ENCODE measurements at places on chromosomes 4 and X.

DNA sequence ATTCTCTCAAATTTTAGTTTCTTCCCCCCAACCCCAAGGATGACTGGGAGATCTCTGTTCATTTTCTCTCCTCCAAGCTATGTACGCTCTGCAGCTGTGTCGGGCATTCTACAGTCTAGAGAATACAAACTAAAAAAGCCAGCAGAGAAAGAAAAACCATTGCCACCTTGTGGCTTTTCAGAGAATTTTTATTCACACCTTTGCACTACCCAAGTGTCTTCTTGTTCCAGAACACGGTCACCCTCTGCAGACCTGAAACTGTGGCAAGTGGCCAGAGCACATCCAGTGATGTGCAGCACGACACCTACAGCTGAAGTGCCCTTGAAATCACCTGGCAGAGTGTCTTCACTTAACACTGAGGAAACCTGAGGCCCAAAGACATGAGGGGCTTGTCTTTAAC, 68.6 kb downstream of the CHST7 start:
- no peak for DNase-seq

DNA sequence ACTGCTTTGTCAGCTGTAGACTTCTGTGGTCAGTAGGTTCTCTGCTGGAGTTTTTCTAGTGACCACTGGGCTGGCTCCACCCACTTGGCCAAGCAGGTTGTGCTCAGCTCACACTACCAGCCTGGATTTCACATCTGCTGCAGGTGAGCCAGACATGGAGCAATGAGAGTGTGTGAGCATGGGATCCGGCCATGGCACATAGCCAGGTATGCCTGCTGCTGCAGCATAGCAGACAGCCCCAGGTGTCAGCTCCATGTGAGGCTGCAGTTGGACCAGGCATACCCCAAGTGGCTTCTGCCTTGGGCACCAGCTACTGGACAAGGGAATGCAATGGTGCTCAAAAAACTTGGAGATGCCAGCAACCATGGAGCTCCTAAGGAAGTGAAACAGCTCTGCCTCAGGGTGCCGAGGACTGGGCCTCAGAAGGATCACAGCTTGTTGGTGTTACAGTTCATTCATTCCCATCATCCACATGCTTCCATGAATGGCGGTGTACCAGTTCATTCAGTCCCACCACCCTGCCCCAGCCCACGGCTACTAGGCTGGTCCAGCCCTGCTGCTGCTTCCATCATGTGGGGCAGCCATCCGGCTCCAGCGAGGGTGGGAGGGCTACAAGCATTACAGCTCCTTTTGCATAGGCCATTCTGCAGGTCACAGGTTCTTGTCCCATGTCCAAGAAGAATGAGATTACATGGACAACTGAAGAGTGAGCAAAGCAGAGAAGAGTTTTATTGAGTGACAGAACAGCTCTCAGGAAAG, 389.1 kb upstream of the PCDH7 start:
- no peak for DNase-seq

DNA sequence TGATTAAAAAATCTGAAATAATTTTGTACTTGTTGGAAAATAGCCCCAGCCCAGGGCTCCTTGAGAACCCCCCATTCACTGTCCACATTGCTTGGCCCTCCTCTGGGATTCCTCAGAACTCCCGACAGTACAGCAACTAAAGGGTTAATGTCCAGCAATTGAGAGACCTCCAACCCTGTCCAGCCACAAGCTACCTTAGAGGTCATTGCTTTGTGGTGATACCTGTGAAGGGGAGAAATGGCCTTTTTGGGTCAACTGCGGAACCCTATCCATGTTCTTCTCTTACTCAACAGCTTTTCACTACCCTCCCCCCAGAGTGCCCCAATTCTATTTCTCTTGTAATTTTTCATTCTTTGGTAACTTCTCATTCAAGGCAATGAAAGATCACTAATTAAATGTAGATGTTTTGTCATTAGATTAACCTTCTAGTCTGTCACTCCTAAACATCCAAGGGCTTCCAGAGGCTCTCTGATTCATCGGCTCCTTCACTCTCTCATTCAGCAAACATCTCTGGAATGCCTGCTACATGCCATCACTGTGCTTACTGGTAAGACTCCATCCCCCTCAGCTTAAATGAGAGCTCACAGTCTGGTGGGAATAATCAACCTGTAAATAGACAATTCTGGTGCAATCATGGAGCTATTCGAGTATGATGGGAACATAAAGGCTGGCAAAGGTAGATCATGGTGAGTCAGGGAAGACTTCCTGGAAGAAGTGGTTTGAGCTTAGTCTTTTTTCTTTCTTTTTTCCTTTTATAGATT, 241.4 kb upstream of the PGRMC2 start:
- no peak for DNase-seq

DNA sequence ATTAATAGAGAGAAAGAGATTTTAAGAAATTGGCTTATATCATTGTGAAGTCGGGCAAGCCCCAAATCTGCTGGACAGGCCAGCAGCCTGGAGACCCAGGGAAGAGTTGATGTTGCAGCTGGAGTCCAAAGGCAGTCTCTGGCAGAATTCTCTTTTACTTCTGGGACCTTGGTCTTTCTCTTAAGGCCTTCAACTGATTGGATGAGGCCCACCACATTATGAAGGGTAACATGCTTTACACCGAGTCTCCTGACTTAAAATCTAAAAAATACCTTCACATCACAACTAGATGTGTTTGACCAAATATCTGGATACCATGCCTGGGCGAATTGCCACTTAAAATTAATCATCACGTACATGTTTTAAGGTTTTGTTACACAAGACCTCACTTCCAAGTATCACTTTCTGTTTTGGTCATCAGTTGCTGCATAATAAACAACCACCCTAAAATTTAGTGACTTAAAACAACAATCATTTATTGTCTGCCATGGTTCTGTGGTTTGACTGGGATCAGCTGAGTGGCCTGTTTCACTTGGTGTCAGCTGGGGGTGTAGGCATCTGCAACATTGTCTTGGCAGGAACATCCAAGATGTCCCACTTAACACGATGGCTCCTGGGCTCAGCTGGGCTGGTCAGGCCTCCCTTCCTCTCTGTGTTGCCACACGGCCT, 3.4 kb downstream of the CD38 start:
- DNase-seq = no peak

- no peak for DNase-seq
Observed at GRCh38 chr4:145352438-145353145, 129.1 kb upstream of the SMAD1 start.

DNA sequence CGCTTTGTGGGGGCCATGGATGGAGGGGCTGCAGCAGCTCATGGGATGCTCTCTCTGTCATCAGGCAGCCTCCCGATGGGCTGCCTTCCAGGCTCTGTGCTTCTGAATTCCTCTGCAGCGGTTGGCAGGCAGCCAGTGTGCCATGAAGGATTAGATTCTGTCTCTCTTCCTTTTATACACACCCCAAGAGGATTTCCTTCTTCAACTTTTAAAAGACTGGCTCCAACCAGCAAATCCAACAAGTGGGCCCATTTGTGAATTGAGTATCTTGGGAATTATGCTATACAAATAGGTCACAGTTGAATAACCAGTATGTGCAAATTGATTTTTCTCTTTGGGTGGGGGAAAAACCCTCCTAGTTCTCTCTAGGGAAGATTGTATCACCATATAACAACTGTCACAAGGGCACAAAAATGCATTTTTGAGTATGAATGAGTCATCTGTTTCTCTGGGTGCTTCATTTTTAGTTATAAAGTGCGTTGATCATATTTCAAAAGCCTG, 96.8 kb upstream of the FAT1 start:
- no peak for DNase-seq

DNA sequence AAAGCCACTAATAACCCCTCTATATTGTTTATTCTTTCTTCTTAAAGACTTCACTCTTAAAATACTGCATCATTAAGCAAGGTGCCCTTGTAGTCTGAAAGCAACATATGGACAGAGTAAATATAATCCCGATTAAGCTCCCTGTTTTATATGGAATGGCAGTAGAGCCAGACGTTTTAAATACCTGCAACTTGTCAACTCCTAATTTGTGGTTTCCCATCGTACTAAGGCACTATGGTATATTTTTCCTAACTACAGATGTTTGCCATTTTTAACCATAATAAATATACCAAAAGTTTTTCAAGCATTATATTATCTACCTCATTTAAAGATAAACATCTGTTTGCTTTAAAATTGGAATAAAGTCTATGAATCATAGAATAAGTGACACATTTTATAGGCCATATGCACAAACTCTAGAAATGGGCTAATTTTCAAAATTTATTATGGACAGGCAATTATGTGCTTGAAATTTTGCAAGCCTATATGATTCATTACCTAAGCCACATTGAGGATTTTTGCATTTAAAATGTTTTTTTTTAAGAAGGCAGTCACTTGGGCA, 194.6 kb downstream of the FRMPD4 start:
- DNase-seq = no peak

GRCh38 chr4:122129061-122129460, 23.1 kb upstream of the BLTP1 start:
- no peak for DNase-seq

- no peak for DNase-seq
Observed at GRCh38 chr4:169220447-169220846, 50.3 kb downstream of the SH3RF1 start.

DNA sequence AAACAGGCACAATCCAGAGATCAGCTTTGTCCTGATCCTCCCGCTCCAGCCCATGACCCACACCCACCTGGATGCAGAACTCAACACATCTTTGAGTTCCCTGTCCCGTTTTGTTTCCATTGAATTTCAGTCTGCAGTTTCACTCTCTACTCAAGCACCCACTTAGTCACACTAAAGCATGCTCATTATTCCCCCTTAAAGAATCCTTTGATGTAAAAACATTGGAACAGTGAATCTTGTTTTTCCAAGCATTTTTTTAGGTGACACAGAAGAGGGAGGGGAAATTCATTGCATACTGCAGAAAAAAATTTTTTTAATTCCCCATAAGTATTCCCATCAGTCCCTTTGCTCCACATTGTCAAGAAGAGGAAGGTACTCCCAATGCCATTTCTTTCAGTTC, 249.7 kb upstream of the TTC29 start:
- DNase-seq = no peak

DNA sequence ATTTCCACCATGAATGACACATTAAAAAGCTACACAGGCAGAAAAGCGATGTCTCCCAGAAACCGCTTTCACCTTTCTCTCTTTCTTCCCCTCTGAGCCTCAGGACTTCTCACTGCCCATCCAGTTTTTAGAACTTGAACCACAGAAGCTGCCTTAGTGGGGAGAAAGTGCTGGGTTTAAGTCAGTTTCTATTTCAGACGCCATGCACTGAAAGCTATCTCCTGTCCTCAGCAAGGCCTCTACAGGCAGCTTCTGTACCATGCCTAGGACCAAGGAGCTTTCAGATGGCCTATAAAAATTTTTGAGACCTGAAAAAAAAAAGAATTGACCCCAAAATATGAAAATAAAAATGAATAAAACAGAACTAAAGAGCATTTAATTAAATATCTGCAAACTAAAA, 34.5 kb downstream of the RAB33B start:
- no peak for DNase-seq

GRCh38 chr4:2497324-2497723, 28.4 kb downstream of the RNF4 start:
- DNase-seq = no peak

DNA sequence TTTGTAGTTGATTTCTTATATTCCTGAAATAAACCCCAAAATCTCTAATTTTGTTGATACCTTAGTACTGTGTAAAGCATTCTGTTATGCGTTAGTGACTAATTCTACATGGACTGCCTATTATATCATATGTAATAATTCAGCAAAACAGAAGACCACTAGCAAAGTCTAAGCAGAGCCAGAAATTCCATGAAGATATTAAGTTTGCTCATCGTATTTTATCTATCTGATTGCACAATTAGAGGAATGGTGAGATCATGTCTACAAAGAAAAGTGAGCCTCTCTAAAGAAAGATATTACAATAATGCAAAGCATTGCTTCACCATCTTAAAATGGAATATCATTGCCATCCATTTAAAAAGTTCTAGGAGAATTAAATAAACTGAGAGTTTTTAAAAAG, 374.6 kb upstream of the SLC7A11 start:
- DNase-seq = no peak

DNA sequence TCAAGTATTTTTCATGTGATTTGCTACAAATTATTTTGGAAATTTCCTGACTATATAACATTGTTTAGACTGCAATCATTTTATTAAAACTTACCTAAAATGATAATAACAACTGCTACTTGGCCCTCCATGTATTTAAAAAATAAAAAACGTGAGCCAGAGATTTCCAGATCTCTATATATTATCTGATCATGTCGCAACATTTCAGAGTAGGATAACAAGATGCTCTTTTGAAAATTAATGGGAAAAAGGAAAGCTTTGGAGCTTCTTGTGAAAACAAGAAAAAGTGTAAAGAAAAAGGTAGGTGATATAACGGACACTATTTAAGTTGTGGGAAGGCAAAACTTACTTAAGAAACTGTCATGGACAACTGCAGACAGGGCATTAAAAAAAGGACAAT, 14.9 kb upstream of the MAB21L2 start:
- DNase-seq = no peak

- no peak for DNase-seq
Observed at GRCh38 chr4:143241892-143242291, 57.2 kb downstream of the USP38 start.

GRCh38 chrX:54482839-54483593, 13.0 kb downstream of the FGD1 start:
- no peak for DNase-seq

DNA sequence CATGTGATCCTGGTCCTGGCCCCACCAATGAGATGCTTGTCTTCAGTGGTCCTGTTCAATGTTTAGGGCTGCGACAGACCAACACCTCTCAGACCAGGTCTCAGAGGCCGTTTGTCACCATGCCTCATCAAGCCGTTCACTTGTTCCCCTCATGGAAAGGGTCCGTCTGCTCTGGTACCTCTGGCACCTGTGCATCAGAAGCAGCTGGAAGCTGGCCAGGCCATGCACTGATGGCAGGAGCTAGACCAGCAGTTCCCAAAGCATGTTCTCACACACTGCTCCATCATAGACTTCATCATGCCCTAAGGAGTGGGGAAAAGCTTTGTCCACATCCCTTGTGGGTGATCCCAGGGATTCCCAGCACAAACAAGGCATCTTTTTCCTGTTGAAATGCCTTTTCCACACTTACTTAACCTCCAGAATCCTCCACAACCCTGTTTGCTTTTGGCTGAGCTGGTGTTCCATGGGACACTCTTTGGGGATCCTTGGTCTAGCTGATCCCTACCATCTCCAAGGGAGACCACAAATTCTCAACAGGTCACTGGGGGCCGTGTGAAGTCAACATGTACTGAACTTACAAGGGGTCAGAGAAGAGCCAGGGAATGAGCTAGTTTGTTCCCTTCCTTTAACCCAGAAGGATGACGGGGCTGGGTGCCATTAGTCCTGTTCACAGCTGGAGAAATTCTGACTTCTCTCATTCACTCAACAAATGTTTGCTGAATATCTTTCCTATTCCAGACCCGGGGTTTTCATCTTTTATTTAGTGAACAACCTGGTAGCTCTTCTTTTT, 21.8 kb downstream of the SH3TC1 start:
- no peak for DNase-seq

GRCh38 chr4:122823476-122823875, 3.2 kb upstream of the FGF2 start:
- DNase-seq = no peak

DNA sequence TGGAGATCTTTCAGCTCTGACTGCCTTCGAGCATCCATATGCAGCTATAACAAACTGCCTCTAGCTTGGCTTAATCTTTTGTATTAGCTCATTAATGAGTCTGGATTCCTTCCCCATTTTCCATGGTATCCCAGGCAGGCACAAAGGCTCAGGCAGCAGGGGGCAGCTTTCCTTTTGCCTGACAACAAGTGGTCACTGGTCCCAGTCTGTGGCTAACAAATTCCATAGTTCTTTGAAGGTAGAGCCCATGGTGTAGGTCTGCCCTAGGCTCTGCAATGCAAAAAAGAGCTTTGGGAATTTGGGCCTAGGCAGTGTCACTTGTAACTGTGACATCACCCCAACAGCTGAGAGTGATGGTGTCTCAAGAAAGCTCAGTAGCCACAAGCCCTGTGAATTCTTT, 234.4 kb upstream of the GPC4 start:
- DNase-seq = no peak
